ENCODE measurements at places on chromosomes 3 and 15. TPM values are rescaled to one million over a fixed set of nuclear protein-coding genes. Genes with fewer than 3 reads are reported as not detected.

SPINK8 gene
- total RNA-seq: not detected

LMAN1L gene
- total RNA-seq: 0.15 TPM

TP63 gene
- total RNA-seq: under 0.01 TPM

TMPRSS7 gene
- total RNA-seq: not detected

IQGAP1 gene
- total RNA-seq: 215 TPM

OSTN gene
- total RNA-seq: 0.44 TPM

PTH1R gene
- total RNA-seq: 0.66 TPM

ZPLD1 gene
- total RNA-seq: not detected

ALAS1 gene
- total RNA-seq: 68.5 TPM

PRSS50 gene
- total RNA-seq: not detected

CCK gene
- 15.3 TPM for total RNA-seq

KBTBD13 gene
- total RNA-seq: under 0.01 TPM

PLA2G4E gene
- under 0.01 TPM for total RNA-seq

TMCC1 gene
- 16.7 TPM for total RNA-seq

SCAANT1 gene
- total RNA-seq: not detected

CASR gene
- total RNA-seq: not detected

TIPARP gene
- 29.7 TPM for total RNA-seq

CHST2 gene
- total RNA-seq: 7.6 TPM

NCK1 gene
- 60.5 TPM for total RNA-seq

FEM1B gene
- 41.6 TPM for total RNA-seq

SAMMSON gene
- not detected for total RNA-seq

CYP8B1 gene
- total RNA-seq: not detected

TKT gene
- 680 TPM for total RNA-seq

MTMR10 gene
- total RNA-seq: 12.1 TPM

STARD9 gene
- 13.7 TPM for total RNA-seq

DUOXA2 gene
- total RNA-seq: not detected

GOLGA8S gene
- total RNA-seq: 0.15 TPM

HAUS2 gene
- total RNA-seq: 23.8 TPM

LRRC2 gene
- under 0.01 TPM for total RNA-seq

TEX9 gene
- total RNA-seq: 5.5 TPM

THRB gene
- total RNA-seq: 2.0 TPM

CTXN2 gene
- not detected for total RNA-seq

TMCO5A gene
- not detected for total RNA-seq

HRG gene
- total RNA-seq: not detected
